ENCODE measurements at places on chromosomes 12 and 14.
A peak's percentile ranks its signal among the peaks of the same experiment; 100 is the strongest.

GRCh38 chr12:7151532-7151931, 21.4 kb downstream of the CLSTN3 start:
- no peak for DNase-seq

GRCh38 chr12:94889445-94890210, 113.9 kb downstream of the NDUFA12 start:
- DNase-seq = no peak

DNA sequence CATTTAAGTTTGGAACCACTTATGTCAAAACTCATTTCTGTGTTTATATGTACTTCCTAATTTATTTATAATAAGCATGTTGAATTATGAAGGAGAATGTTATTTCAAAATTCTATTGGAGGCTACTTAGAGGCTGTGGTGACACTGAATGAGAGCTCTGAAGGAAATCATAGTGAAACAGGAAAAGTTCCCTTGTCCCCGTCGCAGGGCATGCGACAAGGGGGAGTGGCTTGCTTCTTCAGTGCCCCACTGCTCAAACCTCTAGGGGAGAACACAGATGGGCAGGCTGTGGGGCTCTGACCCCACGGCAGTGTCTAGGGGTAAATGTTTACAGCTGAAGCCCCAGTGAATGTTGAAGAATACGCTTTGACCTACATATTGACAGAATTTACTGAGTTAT, 261.9 kb downstream of the RAD51B start:
- peak; percentile 31 for DNase-seq

GRCh38 chr14:70189456-70190077, 816 bp upstream of the SLC8A3 start:
- no peak for DNase-seq

DNA sequence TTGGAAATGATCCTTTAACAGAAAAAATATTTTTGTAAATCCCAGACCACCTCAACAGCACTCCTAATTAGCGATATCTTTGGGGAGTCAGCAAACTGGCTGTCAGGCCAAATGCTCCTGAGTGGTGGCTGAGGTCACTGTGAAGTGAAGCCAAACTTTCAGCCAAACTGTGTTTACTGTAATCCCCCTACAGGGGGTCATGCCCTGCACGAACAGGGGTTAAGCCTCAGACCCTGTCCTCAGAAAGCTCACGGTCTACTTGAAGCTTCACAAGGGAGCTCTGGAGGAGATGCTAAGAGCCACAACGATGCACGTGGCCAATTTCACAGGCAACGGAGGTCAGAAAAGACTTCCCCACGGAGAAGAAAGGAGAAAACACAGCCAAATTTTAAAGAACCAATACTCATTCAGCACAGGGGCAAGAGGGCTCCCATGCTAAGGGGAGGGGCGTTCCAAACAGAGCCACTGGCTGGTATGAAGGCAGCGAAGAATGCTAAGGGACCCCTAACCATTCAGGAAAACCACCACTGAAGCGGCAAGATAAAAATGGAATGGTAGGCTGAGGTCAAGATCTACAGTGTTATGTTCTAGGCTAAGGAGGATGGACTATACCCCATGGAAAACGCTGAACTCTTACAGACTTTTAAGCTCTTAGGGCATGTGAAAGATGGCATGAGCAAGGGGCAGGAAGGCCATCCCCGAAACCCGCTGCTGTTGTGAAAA, 105.4 kb downstream of the ITPR2 start:
- no peak for DNase-seq

Data from stimulated activated naive B cell treated with anti-CD40 and anti-IgM and Interleukin-4, amounts not matched to agents 10 μg/mL and 1 μg/mL and 100 μg/mL, for 72 hours (primary cell).